ENCODE measurements at places on chromosomes 3 and 15. TPM values are rescaled to one million over a fixed set of nuclear protein-coding genes. Genes with fewer than 3 reads are reported as not detected.

Gene FETUB
- not detected for total RNA-seq

GRCh38 chr3:126130981-126131745 lies 47.2 kb upstream of the SLC41A3 start:
- no peak for DNase-seq
- no peaks in the 10 kb centered on the region for H3K27me3 ChIP-seq

DNA sequence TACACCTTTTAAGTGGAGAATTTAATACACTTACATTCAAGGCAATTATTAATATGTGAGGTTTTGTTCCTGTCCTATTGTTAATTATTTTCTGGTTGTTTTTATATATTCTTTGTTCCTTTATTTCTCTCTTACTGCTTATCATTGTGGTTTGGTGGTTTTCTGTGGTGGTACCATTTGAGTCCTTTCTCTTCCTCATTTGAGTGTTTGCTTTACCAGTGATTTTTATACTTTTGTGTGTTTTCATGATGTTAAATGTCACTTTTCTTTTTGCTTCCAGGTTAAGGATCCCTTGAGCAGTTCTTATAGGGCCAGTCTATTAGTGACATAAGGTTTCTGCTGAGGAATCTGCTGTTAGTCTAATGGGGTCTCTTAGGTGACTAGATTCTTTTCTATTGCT lies 116.5 kb downstream of the LRRK1 start:
- DNase-seq: no peak
- H3K4me3 ChIP-seq: no peak overlapping the region
- peaks cover 15% of the 10 kb centered on the region for H3K4me1 ChIP-seq
- H3K27me3 ChIP-seq: no peaks in the 10 kb centered on the region
- no peak overlapping the region for H3K27ac ChIP-seq

DNA sequence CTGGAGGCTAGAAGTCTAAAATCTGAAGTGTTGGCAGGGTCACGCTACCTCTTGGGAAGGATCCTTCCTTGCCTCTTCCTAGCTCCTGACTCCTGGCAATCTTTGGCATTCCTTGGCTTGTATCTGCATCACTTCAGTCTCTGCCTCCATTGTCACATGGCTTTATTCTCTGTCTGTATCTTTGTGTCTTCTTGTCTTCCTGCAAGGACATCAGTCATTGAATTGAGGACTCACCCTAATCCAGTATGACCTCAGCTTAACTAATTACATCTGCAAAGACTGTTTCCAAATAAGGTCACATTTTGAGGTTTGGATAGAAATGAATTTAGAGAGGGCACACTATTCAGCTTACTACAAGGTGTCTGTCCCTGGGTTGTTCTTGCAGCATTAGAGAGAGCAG lies 31.1 kb upstream of the UTS2B start:
- H3K4me1 ChIP-seq: peaks cover 23% of the 10 kb centered on the region
- H3K27me3 ChIP-seq: no peaks in the 10 kb centered on the region
- no peak for DNase-seq
- H3K36me3 ChIP-seq: peaks cover 78% of the 10 kb centered on the region
- H3K4me3 ChIP-seq: no peak overlapping the region
- no peak overlapping the region for H3K27ac ChIP-seq

- peaks cover 10% of the 10 kb centered on the region for H3K36me3 ChIP-seq
- no peaks in the 10 kb centered on the region for H3K27me3 ChIP-seq
- H3K27ac ChIP-seq: no peak overlapping the region
These were observed 59.8 kb upstream of the MEX3B start for GRCh38 chr15:82105451-82106215.

Measured in SJSA1 (cell line).